ENCODE measurements at places on chromosomes 2 and 18.

GRCh38 chr2:192072261-192072660, 122.5 kb downstream of the TMEFF2 start:
- no peak for DNase-seq

DNA sequence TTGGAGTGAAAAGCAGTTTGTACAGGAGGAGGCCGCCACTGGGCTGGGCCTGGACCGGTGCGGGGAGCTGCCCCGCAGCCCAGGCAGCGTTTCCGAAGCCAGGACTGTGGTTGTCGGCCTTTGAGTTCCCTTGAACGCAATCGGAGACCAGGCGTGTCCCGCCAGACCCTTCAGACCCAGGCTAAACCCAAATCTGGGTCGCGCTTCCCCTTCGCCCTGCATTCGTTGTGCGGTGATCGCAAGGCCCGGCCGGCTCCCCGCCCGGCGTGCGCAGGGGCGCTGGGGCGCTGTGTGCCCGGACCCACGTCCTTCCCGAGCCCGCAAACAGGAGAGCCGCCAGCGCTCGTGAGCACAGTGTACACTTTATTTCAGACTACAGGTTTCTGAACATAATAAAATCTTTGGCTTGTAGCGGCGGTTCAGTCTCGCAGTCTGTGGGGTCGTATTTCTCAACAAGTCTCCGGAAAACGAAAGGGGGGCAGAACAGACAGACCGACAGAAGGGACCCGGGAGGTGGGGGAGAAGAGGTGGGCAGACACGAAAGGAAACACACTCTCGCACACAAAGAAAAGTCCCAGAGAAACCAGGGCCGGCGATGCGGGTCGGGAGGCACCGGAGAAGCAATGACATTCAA, 5.5 kb downstream of the EN1 start:
- DNase-seq, result no peak

DNA sequence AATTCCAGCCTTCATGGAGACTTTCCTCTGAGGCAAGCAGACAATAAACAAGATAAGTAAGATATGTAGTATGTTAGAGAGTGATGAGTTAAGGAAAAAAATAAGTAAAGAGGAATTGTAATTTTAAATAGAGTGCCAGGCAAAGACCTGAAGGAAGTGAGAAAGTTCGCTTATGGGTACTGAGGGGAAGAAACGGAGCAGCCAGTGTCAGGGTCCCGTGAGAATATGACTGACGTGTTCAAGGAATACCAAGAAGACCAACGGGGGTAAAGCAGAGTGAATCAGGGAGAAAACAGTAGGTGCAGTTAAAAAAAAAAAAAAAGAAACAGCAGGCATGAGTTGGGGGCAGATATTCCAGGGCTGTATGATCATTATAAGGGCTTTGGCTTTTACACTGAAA, 45.1 kb downstream of the ARHGEF33 start:
- DNase-seq, result no peak

GRCh38 chr18:12449051-12449785, 41.5 kb downstream of the PRELID3A start:
- DNase-seq, result no peak

DNA sequence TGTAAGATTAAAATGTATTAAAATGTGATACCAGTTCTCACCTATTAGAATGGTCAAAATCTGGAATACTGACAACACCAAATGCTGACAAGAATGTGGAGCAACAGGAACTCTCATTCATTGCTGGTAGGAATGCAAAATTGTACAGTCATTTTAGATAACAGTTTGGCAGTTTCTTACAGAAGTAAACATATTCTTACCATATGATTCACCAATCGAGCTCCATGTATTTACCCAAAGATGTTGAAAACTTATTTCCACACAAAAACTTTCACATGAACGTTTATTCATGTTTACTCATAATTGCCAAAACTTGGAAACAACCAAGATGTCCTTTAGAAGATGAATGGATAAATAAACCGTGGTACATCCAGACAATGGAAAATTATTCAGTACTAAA, 1193.5 kb upstream of the ACVR2A start:
- DNase-seq, result no peak

DNA sequence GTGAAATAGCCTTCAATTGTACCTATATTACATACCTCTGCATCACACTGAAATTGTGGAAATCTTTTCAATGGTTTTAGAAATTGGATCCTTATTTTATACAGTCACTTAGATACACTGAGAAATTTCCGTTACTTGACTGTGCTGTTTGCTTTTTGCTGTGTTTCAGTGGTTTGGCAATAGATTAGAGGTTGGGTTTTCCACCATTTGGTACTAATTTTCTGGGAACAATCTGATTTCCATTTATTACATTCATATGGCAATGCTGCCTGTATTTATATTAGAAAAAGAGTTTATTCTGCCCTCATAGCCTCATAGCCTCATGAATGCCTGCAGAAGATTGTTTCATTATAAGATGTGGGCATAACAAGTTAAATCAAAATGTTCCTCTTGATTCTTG, 285.0 kb downstream of the GULP1 start:
- peak; percentile 81 for DNase-seq
